Dermis blood vessel endothelial cell (primary cell): ENCODE measurements at places on chromosomes 16 and 17.
A peak's percentile ranks its signal among the peaks of the same experiment; 100 is the strongest.

GRCh38 chr16:74749291-74750055 lies 25.1 kb downstream of the FA2H start:
- no peak for DNase-seq

- DNase-seq, result no peak
These were observed 44.5 kb upstream of the TOX3 start for GRCh38 chr16:52591471-52591870.

DNA sequence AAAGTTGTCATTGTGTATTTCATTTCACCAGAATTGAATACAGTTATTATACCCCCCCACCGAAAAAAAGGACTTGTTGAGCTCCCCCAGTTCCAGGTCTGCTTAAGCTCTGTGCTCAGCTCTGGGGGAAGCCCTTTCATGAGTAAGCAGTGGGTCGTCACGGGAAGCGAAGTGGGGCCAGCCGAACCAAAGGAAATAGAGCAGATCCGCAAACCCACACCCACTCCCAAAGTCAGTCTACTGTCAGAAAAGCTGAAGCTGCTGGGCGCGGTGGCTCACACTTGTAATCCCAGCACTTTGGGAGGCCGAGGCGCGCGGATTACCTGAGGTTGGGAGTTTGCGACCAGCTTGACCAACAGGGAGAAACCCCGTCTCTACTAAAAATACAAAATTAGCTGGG lies 50.1 kb downstream of the PECAM1 start:
- DNase-seq, result peak; percentile 58

GRCh38 chr17:72158895-72159885 lies 38.4 kb downstream of the SOX9 start:
- no peak for DNase-seq

DNA sequence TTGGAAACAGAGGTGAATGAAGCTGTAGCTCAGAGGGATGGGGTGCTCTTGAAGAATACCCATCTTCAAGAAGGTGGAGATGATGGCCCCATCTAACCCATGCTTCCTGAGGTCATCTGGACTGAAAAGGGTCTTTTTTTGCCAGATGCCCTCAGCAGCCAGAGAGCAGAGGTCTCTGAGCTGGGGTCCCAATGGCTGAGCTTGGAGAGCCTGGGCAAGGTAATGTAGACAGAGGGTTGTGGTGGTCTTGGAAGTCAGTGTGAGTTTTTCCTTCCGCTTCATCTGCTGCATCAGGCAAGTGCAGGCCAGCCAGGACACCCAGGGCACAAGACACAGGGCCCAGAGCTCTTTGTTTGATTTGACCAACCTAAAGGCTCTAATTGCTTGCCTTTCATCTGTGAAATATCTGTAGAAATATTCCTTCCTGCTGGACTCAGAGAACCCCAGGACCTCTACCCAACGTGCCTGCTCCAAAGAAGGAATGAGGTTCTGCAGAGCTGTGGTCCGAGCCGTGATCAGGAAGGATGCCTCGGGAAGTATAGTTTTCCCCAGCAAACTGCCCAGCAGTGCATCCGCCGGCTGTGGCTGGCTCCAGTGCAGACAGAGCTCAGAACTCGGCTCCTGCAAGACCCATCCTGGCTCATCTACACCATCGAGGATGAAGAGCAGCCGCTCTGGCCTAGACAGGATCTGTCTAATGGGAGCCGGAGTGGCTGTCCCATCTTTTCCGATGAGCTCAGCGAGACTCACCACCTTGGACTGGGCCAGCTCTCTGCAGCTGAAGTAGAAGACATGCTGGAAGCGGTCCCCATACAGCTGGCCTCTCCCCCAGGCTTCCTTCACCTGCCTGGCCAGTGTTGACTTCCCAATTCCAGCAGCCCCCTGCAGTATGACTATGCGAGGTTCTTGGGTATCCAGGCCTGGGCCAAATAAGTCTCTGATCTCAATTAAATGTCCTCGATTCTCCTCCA lies 25.2 kb downstream of the NLRP1 start:
- DNase-seq, result no peak

DNA sequence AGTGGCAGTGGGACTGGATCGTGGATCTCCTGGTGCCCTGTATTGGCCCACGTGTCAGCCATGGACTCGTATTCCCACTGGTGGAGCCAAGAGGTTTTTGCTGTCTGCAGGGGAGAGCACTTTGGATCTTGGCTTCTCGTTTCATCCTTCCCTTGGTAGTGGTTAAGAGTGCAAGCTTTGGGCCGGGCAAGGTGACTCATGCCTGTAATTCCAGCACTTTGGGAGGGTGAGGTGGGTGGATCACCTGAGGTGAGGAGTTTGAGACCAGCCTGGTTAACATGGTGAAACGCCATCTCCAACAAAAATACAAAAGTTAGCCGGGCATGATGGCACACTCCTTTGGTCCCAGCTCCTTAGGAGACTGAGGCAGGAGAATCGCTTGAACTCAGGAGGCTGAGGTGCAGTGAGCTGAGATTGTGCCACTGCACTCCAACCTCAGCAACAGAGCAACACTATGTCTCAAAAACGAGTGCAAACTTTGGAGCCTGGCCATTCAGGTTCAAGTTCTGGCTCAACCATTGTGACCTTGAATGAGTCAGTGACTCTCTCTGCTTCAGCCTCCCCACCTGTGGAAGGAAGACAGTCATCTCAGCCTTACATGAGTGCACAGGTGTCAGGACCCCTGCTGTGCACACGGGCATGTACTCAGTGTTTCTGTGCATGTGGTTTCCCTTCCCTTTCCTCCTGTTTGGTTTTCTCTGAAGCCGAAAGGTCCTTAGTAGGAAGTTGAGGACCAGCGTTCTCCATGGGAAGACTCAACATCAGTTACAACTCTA lies 57.4 kb downstream of the PLCG2 start:
- no peak for DNase-seq

- no peak for DNase-seq
These were observed 240.9 kb upstream of the SALL1 start for GRCh38 chr16:51391798-51392511.

DNA sequence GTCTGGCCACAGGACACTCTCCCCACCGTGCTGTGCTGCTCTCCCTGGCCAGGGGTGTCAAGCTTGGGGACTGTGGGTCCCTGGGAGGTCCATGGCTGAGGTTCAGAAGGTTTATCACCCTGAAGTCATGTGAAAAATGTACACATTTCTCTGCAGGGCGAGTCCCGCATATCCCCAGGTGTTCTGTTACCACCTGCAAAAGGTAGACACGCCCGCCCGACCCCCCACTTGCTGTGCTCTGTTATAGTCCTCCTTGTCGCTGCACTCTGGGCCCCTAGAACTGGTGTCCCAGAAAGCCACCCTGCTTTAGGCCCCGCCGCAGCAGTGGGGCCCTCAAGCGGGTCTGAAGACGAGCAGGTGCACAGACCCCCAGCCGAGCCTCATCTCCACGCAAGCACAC lies 11.8 kb downstream of the JPT2 start:
- no peak for DNase-seq

DNA sequence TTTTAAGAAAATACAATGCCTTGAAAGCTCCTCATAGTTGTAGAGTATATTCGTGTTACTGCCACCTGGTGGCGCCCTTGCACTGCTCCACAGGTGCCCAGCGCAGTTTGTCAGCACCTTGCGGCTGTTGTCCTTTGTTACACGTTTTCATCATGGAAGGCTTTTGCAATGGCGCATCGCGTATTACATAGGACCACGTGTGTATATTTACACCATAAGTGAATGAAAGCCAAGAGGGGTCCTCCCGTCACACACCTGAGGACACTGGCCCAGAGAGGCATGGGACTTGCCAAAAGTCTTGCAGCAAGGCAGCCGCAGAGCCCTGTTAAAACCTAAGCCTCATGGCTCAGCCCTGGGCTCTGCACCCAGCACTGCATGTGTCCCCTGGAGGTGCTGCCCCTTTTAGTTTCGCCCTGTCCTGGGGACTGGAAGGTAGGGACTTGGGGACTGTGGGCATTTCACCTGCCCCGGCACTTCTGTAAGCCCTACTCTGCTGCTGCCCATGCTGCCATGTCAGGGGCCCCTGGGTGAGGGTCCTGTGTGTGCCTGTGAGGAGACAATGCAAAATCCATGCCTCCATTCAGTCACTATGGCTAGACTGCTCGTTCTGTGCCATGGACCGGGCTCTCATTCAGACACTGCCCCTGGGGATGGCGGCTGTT lies 24.3 kb downstream of the POLR3E start:
- peak; percentile 92 for DNase-seq

DNA sequence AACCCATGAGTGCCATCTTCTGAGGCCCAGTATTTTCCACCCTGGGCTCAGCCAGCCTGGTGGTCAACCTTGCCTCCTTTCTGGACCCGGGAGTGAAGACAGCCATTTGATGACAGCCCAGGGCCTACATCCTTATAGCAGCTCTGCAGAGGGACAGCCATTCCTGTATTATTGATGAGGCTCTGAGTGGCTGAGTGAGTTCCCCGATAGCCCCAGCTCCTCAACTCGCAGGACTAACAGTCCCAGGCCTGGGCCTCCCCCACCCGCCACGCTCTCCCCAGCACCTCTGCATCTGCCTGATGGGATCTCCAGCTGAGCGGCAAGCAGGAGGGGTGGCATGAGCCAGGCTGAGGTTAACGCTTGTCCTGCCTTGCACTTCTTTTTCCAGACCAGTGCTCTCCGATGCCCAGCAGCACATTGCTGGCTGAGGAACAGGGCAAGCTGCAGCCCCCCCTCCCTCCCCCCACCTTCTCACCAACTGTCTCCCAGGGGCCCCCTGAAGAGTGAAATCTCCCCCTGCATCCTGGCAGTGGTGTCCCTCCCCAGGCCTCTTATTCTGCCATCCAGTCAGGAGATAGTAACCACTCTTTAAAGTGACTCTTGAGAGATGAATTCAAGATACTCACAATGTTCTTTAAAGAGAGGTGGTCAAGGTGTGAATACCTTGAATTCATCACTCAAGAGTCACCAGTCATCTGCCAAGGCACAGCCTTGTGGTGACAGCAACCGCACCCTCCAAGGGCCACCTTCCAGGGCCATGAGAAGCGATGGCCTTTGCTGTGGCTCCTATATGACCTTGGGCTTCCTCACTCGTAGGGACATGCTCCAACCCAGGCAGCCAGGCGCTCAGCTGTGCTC lies 23.5 kb downstream of the CACNG5 start:
- no peak for DNase-seq

DNA sequence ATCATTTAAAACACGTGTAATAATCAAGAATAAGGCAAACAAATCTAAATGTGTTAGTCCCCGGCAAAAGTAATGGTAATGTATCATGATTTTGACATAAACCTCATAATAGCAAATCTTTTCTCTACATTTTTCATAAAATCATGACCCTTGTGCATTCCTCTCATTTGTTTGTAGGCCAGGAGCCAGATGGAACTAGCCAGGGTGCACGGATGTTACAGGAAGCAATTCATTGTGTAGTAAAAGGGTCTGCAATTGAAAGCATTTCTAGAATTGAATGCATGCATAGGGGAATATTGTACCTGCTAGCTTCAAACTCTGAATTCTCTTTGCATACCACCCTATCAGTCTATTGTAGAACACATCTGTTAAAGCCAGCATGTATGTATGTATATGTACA lies 66.6 kb downstream of the CNTNAP4 start:
- no peak for DNase-seq

DNA sequence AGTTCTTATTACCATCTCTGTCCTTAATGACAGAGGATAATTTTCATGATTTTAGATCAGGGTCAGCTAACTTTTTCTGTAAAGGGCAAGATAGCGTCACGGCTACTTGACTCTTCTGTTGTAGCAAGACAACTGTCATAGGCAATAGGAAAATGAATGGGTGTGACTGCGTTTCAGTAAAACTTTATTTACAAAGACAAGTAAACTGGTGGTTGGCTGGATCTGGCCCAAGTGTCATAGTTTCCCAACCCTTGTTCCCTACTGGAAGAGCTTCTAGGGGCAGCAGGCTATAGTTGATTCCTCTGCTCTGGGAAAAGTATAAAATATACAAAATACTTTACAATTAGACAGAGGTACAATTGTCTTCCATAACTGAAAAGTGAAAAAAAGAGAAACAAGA lies 50.6 kb upstream of the VPS4A start:
- no peak for DNase-seq

- DNase-seq, result peak; percentile 60
These were observed 20.0 kb upstream of the WFIKKN1 start for GRCh38 chr16:610513-611381.

DNA sequence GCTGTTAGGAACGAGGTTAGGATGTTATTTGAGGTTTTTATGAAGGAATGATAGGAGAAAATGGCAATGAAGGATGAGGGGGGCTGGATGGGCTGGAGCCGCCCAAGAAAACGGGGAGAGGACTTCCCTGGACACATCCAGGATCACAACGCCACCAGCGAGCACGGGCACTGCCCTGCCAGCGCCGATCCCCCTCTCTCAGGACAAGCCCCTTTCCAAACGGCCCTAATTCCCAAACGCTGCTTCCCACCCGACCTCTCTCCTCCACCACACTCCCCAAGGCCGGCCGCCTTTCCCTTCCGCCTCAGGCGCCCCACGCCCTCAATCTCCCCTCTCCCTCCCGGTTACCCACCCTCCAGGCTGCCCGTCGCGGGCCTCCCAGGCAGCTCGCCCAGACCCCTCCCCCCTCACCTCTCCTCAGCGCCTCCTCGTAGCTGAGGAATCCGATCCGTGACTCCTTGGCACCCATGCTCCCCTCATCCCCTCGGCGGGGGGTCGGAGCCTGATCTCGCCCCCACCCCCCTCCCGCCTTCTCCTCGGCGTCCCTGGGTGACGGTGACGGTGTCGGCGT lies 377 bp downstream of the USP32 start:
- no peak for DNase-seq

- DNase-seq, result no peak
These were observed 11.3 kb upstream of the DNASE1 start for GRCh38 chr16:3643095-3643730.

- DNase-seq, result no peak
These were observed 63.1 kb downstream of the BANP start for GRCh38 chr16:88014252-88014781.

- DNase-seq, result no peak
These were observed 86.4 kb downstream of the GAS7 start for GRCh38 chr17:10111907-10112452.

- DNase-seq, result no peak
These were observed 40.8 kb upstream of the SEC14L1 start for GRCh38 chr17:77099997-77100396.

DNA sequence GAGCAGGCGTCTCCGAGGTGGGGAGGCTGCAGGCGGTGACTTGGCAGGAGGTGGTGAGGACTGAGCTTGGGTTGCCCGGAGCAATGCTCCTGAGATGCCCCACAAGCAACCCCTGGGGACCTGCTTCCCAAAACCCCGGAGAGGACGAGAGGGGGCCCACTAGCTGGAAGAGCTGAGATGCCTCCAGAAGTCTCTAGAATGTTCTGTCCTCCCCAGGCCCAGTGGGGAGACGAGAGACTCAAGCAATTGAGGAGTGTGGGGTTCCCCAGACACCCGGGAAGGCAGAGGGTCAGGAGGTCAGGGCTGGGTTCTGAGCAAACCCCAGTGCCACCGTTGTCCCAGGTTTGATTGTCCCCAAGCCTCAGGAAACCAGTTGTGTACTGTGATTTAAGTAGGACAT lies 21.2 kb upstream of the ATP2C2 start:
- no peak for DNase-seq

GRCh38 chr16:48291303-48291702 lies 44.0 kb upstream of the ABCC11 start:
- peak; percentile 13 for DNase-seq

GRCh38 chr17:8922451-8922850 lies 43.1 kb downstream of the PIK3R5 start:
- DNase-seq, result peak; percentile 33

- no peak for DNase-seq
These were observed 6.4 kb downstream of the STAT5A start for GRCh38 chr17:42294469-42295398.

GRCh38 chr17:42187833-42188232 lies 2.6 kb upstream of the HCRT start:
- no peak for DNase-seq
